ENCODE measurements at places on chromosomes 7 and 10.

GRCh38 chr10:20535897-20536881 lies 360.9 kb downstream of the NEBL start:
- no peak for DNase-seq

DNA sequence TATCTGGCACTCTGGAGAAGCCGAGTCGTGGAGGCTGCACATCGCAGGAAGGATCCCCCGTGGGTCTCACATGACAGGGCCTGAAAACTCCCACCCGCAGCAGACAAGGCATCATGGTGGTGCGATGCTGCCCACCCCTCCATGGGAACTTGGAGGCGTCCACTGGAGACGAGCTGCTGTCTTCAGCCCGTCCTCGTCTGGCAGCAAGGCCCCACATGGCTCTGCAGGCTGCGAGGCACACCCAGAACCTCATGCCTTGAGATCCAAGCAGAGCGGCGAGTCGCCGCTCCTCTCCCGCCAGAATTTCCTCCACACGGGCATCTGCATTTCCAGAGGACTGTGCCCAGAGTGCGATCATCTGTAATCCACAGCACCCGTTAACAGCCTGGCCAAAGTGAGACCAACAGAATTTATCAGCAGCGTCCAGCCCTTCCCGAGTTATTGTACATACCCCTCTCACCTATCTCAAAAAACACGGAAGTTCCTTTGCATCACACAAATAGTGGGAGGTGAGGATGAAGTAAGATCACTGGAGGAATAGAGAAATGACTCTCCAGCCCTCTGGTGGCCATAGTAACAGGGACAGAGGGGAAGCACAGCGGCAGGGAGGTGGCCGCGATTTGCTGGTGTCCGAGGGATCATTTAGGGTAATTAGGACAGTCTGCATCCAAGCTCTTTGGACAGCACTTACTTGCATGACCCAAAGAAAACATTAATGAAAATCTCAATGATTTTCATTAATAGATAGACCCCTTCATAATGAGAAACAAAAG lies 292.4 kb downstream of the USP6NL start:
- no peak for DNase-seq

DNA sequence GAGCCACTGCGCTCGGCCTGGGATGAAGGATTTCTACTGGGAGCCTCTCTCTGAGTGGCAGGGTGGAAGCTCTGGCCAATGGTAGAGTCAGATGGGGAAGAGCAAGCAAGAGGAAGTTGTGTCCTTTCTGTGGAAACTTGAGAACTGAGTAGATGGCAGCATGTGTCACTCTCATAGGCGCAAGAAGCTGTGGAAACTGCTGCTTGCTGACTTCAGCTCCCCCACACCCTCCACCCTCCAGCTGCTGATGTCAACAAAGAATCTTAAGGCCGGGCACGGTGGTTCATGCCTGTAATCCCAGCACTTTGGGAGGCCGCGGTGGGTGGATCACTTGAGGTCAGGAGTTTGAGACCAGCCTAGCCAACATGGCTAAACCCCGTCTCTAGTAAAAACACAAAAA lies 39.8 kb upstream of the SRGN start:
- no peak for DNase-seq

- DNase-seq = no peak
These were observed 157.5 kb downstream of the TAX1BP1 start for GRCh38 chr7:27897441-27897847.

GRCh38 chr10:113754125-113754524 lies 2.6 kb downstream of the PLEKHS1 start:
- no peak for DNase-seq

GRCh38 chr7:133550145-133550544 lies 297.3 kb downstream of the EXOC4 start:
- DNase-seq = no peak

DNA sequence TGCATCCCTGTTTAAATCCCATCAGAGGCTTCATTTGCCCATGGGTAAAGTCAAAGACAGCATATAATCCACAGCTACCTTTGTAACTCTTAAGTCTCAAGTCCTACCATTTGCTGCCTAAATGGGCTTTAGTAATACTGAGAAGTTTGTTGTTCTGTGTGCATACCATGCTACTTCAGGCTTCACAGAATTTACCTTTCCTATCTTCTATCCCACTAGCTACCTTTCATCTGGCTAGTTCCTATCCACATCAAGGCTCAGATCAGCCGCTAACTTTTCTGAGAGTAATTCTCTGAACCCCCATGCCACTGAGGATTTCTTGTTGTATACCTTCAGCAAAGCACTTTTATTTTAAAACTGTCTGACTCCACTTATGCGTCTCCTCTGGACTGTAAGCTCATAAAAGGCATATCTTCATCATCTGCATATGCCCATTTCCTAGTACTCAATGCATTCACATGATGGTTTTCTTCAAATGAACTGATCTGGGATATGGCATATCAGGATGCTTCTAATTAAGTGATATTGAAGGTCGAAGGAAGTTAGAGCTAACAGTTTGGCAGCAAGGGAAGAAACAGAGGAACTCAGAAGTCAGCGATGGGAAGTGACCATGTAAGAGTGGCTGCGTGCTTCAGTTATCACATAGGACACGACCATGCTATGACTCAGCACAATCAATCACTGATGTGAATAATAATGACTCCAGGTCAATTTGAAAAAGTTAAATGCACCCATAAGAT lies 283.9 kb upstream of the DKK1 start:
- DNase-seq = no peak

DNA sequence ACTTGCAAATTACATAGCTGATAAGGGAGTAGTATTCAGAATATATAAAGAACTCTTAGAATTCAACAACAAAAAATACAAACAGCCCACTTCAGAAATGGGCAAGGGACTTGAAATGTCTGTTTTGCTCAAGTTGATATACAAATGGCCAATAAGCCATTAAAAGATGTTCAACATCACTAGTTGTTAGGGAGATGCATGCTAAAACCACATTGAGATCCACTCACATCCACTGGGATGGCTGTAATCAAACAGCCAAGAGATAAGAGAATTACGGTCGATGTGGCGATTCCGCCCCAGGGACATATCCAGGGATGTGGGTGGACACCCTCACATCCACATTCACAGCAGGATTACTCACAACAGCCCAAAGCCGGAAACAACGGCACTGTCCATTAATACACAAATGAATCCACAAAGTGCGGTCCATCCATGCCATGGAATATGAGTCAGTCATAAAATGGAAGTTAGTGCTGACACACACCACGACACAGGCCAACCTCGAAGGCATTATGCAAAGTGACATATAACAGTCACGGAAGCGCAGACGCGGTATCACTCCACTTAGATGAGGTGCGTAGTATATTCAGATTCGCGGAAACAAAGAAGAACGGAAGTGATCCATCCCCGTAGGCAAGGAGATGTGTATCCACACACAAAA lies 227.8 kb downstream of the DNAJB6 start:
- no peak for DNase-seq

DNA sequence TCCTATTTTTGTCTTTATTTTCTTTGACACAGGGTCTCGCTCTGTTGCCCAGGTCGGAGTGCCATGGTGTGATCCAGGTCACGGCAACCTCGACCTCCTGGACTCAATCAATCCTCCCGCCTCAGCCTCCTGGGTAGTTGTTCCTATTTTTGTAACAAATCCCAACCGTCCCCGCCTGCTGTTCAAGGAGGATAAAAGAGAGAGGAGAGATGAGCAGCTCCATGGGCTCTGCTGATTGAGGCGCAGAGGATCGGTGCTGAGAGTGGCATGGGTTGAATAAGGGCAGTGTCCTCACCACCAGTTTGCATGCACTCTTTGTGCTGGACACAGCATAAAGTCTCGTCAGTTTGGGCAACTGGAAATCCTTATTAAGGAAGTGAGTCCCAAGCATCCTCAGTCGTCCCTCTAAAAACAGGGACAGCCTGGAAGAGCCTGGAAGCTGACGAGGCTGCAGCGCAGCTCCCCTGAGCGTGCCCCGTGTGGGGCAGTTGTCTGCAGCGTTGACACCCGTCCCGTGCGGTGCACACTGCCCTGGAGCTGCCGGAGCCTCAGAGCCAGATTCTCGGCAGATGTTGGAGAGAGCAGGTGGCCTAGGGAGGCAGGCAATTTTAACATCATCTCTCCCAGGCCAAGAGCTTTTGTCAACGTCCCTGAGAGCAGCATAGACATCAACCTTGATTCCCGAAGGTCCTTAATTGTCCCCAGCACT lies 404.2 kb upstream of the RNF32 start:
- DNase-seq = no peak

DNA sequence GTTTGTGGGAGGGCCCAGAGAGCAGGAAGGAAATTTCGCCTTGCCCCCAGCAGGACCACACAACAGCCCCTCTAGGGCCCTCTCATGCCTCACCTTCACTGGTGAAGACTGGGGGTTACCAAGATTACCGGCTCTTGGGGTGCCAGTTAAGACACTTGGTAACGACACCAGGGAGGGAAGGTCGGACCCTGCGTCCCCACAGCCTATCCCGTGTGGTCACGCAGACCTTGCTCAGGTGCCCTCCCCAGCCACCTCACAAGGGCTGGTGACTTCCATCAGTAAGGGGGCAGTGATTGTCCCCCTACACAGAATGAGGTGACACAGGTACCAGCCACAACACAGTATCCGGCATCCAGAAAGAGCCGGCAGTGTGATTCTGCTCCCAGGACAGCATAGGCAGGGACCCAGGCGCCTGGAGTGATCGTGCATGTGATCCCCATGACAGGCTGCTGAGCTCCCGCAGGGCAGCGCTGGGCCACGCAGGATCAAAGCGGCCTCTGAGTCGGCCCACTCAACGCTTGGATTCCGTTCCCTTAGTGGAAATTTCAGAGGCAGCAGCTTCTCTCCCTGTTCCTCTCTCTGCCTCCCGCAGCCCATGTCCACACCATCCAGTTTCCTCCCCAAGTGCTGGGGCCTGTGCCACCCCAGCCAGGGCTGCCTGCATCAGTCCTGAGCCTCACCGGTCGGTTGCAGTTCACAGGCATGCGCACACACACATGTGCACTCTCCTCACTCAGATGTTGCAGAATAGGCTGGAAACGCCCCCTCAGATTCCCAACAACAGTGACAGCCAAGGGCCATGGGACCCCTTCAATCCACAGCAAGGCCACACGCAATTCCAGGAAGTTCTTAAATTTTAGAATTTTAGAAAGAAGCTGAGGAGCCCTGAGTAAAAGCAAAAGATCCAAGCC lies 35.8 kb downstream of the CAMK2B start:
- DNase-seq = no peak

DNA sequence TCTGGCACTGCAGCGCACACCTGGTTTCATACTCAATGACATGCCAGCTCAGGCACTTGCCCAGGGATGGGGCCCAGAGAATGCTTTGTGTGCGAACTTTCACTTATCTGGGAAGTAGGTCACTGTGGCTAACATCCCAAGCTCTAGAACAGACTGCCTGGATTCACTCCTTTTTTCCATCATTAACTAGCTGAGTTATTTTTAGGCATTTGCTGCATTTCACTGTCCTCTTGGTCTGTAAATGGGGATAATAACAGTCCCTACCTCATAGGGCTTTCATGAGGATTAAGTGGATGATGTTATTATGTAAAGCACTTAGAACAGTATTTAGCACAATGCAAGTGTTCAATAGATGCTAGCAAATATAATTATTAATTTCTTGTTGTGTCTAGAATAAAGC lies 98.7 kb upstream of the DOCK1 start:
- no peak for DNase-seq
